ENCODE measurements at places on chromosomes 6 and 20. TPM values are rescaled to one million over a fixed set of nuclear protein-coding genes. Genes with fewer than 3 reads are reported as not detected.
A peak's percentile ranks its signal among the peaks of the same experiment; 100 is the strongest.

Gene B3GAT2
- total RNA-seq = under 0.01 TPM

Gene FAM184A
- 0.26 TPM for total RNA-seq

Gene TRAPPC3L
- total RNA-seq = not detected

Gene KHDRBS2
- not detected for total RNA-seq

Gene PLCB4
- 1.6 TPM for total RNA-seq

DNA sequence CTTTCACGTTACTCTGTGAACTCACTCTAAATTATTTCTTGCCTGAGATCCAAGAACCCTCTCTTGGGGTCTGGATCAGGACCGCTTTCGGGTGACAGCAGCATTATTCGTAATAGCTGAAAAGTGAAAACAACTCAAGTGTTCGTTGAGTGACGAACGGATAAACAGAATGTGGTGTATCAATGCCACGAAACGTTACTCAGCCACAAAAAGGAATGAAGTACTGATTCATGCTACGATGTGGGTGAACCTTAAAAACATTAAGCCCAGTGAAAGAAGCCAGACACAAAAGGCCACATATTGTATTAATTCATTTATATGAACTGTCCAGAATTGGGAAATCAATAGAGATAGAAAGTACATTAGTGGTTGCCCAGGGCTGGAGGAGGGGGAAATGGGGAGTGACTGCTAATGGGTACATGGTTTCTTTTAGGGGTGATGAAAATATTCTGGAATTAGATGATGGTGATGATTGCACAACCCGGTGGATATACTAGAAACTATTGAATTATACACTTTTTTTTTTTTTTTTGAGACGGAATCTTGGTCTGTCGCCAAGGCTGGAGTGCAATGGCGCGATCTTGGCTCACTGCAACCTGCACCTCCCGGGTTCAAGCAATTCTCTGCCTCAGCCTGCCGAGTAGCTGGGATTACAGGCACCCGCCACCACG lies 8.4 kb downstream of the PTGIS start:
- DNase-seq = no peak

DNA sequence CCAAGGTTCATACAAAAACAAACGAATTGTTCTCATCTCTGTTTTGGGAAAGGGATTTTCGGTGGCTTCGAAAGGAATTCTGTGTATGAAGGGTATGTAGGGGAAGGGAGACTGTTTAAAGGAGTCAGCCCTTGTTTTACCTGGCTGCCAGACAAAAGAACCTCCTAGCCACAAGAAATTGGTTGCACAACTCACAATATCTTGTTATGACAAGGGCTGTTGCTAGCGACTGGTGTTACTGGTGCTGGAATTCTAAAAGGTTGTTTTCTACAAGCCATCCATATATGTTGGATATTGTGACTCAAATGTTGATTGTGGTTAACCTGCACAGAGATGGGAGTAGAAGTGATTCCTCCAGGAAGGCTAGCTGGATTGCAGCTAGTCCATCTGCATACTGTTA lies 34.6 kb upstream of the CITED2 start:
- DNase-seq = peak; percentile 50

GRCh38 chr6:159655409-159655988 lies 37.5 kb downstream of the SOD2 start:
- no peak for DNase-seq

- DNase-seq = no peak
Observed at GRCh38 chr20:38214256-38215193, 46.0 kb downstream of the KIAA1755 start.

- DNase-seq = no peak
Observed at GRCh38 chr20:36281785-36282380, 24.3 kb upstream of the DLGAP4 start.

DNA sequence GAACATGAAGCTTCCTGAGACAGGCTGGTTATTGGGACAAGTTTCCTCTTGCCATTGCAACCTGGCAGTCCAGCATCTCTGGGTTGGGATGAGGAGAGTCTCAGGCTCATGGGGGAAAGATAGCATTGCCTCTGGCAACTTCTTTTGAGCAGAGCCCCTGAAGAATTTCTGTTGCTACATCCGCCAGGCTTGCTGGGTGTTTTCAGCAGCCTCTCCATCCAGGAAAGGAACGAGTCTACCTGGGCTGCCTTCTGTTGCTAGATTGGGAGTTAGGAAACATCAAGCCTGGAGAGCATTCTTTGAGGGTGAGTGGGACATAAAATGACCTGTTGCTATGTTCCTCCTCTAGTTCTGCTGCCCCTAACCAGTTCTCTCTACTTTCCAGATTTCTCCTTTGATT lies 313.5 kb downstream of the RFPL4B start:
- peak; percentile 17 for DNase-seq

- DNase-seq = no peak
Observed at GRCh38 chr6:113805173-113805790, 51.9 kb upstream of the MARCKS start.

DNA sequence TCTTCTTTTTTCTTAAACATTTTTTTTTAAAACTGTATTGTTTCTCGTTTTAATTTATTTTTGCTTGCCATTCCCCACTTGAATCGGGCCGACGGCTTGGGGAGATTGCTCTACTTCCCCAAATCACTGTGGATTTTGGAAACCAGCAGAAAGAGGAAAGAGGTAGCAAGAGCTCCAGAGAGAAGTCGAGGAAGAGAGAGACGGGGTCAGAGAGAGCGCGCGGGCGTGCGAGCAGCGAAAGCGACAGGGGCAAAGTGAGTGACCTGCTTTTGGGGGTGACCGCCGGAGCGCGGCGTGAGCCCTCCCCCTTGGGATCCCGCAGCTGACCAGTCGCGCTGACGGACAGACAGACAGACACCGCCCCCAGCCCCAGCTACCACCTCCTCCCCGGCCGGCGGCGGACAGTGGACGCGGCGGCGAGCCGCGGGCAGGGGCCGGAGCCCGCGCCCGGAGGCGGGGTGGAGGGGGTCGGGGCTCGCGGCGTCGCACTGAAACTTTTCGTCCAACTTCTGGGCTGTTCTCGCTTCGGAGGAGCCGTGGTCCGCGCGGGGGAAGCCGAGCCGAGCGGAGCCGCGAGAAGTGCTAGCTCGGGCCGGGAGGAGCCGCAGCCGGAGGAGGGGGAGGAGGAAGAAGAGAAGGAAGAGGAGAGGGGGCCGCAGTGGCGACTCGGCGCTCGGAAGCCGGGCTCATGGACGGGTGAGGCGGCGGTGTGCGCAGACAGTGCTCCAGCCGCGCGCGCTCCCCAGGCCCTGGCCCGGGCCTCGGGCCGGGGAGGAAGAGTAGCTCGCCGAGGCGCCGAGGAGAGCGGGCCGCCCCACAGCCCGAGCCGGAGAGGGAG lies 580 bp downstream of the VEGFA start:
- peak; percentile 33 for DNase-seq

GRCh38 chr6:8170245-8170644 lies 67.9 kb upstream of the EEF1E1 start:
- DNase-seq = no peak
